ENCODE measurements at places on chromosomes 7 and 10.

GRCh38 chr7:1418505-1419309, 40.6 kb downstream of the MICALL2 start:
- no peak for DNase-seq

GRCh38 chr10:3054851-3055199, 12.5 kb upstream of the PFKP start:
- no peak for DNase-seq

DNA sequence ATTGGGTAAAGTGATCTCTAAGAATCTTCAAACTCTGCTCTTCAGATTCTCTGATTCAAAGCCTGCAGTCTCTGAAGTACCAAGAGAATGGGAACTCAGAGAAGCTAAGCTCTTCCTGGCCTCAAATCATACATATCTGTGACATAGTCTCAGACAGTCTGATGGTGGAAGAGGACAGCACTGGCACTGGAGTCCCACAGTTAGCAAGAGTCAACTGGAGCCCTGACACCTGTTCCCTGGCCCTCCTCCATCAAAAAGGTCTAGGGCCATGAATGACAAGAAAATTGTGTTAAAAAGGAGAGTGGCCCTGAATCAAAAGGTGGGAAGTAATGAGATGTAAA, 37.7 kb downstream of the PRSS2 start:
- no peak for DNase-seq

DNA sequence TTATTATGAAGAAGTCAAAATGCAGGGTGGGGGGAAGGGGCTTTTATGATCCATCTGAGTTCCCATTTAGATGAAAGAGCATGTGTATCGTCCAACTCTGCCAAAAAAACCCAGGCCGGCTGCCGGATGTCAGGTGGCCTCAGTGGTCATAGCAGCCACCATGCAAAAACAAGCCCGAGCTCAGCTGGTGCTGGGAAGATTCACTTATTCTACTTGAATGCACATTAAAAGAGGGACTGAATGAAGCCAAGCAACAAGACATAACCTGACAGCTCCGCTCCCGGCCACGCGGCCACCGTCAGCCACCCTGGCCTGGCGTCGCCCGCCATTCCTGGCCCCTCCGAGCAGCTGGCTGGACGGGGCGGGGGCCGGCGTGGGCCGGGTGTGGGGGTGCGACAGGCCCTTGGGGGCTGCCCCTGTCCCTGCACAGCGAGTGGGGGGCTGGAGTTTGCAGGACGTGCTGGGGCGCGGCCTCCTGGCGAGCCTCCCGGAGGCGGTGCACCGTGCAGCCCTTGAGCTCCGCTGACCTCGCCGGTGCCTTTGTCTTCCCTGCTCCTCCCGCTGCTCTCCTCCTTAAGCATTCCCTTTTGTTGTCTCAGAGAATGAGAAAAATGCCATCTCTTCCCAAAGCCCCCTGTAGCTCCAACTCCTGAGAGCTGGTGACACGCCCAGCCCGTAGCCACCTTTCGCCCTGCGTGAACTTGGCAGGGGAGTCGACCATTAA, 67.8 kb downstream of the EBF3 start:
- DNase-seq = no peak

Measured in HuH-7.5 (cell line).